ENCODE measurements at places on chromosomes 3 and 15.

GRCh38 chr3:30577788-30578187, 28.6 kb upstream of the TGFBR2 start:
- no peak for DNase-seq

DNA sequence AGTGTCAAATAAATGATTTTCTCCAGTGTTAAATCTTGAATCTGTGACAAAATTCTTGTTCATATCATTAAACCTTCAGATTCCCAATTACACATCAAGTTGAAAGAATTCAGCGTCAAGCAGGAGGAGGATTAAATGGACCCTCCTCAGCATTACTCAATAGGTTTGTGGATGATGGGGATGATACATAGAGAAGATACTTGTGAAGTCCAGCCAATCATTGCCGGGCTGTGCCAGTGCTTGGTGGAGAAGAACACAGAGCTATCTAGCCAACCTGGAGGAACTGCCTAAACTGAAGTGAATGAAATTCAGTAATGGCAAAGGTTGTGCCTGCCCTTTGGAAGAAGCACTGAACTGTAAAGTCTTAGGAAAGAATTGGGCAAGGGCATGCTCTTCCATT, 47.0 kb upstream of the PRICKLE2 start:
- DNase-seq: no peak

DNA sequence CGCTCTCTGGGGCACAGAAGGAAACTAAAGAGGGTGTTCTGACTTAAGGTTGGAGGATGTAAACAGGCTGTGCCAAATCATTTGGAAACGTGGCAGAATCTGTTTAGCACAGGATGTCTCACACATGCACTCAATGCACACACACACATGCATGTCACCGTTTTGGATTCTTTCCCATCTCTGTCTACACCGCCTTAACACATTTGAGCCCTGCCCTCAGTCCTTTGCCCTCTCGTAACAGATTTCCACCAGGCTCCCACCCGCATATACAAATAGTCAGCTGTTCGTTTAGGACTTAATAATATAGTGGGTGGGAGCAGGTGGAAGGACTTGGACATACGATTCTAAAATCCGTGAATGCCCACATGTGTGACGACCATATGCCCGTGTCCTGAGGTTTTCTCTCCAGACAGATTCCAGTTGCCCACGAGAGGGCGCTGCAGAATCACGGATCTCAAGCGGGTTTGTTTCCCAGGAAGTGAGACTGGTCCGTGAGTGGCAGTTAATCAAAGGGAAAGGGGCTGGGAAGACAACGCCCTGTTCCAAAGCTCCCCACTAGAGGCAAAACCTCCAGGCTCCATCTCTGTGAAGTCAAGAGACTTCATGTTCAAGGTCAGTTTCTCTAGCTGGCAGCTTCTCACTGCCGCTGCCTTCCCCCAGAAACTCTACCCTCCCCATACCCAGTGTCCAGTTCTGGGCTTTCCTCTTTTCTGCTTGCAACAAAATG, 44.5 kb downstream of the NOX5 start:
- peak; percentile 70 for DNase-seq

DNA sequence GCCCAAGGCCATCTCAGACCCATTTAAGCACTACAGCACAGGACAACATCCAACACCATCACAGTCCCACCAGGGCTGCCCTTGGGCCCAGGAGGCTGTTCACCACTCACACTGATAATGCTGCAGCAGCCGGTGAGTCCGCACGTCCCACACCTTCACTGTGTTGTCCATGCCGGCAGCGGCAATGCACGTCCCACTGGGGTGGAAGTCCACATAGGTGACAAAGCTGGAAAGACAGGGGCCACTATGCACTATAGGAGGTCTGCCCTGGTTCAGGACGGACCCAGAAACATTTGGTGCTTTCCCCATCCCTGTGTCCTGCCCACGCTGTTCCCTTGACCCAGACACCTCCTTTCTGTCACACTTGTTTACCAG, 8.5 kb downstream of the POC1A start:
- DNase-seq: no peak

- no peak for DNase-seq
These were observed 1.4 kb downstream of the STARD9 start for GRCh38 chr15:42576776-42577175.

- peak; percentile 90 for DNase-seq
These were observed at the start of gene NDUFAF3 for GRCh38 chr3:49021813-49022687. NDUFAF3 (plus strand) TSS chr3:49022121; CDS start chr3:49022145, 24 bp downstream.

Measured in activated T-cell treated with anti-CD3 and anti-CD28 coated beads, Interleukin-2, amount 50 U/mL, for 4 hours (primary cell).